ENCODE measurements at places on chromosomes 4 and X.

GRCh38 chr4:54256491-54257486 is 27.7 kb downstream of the PDGFRA start:
- DNase-seq: no peak

GRCh38 chr4:152100379-152101201 is 339.8 kb upstream of the GATB start:
- no peak for DNase-seq

DNA sequence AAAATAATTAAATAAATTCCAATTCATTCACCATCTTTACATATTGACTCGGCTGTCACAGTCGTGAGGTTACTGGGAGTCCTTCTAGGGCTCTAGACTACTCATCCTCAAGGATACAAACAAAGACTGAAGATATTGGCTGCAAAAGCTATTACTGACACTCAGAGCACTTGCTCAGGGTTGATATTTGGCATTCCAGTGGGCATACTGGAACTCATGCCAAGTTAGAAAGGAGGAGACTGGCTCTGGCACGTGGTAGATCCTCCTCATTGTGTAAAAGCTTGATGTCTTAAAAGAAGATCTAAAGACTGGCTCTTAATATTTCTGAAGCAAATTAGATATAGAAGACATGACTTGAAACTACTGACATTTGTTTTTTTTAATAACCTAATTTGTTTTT is 172.7 kb downstream of the GPM6A start:
- no peak for DNase-seq

DNA sequence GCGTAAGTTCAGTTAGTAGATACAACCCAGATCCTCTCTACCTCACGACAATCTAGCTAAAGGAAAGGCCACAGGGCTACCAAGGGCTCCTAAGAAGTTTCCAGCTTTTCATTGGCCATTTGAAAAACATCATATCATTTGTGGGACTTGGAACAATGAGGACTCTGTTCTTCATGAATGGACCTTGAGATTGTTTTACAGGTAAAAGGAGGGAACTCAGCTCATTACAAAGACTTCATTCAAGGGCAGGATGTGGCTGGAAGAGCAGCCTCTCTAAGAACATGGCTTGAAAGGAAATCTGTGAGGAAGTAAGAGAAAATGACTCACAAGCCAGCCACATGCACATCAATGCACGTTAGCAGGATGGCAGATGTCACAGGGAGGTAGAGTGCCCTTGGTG is 105.9 kb upstream of the SLC7A11 start:
- no peak for DNase-seq

DNA sequence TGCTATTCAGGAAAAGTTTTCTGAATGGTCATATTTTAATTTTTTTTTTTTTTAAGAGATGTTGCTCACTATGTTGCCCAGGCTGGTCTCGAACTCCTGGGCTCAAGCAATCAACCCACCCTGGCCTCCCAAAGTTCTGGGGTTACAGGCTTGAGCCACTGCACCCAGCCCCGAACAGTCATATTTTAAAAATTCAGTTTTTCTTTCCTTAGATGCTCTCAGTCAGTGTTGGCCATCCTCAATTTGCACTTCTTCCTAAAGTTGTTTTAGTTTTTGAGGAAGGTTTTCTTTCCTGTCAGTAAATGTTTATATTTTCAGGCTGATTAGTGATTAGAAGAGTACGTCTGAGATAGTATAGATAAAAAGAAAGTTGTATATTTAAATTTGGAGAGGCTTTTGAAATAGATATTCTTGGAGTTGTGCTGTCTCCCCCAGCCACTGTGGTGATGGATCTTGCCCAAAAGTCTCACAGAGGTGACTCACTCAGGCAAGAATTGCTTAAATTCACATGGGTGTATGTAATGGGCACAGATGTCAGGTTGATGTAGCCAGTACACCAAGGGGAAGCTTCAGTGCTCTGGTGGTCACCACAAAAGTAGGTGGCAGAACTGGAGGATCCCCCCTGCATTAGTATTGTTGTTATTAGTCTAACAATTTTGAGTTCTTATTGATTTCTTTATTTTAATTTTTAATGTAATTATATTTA is 72.2 kb upstream of the ELOVL6 start:
- no peak for DNase-seq

DNA sequence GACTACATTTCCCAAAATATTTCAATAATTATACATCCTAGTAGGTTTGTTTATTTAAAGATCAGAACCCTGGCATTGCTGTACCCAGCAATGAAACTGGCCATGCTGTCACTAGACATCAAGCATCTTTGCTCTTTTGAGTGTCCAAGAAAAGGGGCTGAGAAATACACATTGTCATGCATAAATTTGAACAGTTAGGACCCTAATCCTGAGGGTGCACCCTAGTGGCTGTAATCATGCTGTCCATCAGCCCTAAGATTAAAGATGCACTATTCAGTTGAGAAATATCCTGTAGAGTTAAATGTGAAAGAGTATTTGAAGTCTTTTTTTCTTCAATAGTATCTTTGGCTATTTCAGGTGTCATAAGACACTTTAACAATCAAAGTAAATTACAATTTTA is 108.8 kb downstream of the NFKB1 start:
- no peak for DNase-seq

DNA sequence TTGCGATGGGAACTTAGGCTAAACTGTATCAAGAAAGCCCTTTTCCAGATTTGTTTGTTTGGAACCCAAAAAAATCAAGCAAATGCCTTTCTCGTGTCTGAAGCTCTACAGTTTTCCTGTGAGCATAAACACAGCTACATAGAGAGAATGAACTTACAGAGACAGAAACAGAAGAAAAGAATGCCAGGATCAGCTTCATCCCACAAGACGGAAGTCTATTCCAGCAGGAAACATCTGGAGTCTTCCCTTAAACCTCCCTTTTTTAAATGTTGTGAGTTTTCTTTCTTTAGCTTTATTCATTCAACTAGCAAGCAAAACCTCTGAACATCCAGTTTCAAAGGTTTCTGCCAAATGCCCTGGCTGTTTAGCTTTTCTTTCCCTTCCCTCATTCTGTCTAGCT is 32.6 kb upstream of the ZFP42 start:
- no peak for DNase-seq

GRCh38 chr4:145487631-145488030 is 6.0 kb downstream of the SMAD1 start:
- no peak for DNase-seq

GRCh38 chrX:154412468-154412867 is 1.1 kb downstream of the TAFAZZIN start:
- DNase-seq: no peak

DNA sequence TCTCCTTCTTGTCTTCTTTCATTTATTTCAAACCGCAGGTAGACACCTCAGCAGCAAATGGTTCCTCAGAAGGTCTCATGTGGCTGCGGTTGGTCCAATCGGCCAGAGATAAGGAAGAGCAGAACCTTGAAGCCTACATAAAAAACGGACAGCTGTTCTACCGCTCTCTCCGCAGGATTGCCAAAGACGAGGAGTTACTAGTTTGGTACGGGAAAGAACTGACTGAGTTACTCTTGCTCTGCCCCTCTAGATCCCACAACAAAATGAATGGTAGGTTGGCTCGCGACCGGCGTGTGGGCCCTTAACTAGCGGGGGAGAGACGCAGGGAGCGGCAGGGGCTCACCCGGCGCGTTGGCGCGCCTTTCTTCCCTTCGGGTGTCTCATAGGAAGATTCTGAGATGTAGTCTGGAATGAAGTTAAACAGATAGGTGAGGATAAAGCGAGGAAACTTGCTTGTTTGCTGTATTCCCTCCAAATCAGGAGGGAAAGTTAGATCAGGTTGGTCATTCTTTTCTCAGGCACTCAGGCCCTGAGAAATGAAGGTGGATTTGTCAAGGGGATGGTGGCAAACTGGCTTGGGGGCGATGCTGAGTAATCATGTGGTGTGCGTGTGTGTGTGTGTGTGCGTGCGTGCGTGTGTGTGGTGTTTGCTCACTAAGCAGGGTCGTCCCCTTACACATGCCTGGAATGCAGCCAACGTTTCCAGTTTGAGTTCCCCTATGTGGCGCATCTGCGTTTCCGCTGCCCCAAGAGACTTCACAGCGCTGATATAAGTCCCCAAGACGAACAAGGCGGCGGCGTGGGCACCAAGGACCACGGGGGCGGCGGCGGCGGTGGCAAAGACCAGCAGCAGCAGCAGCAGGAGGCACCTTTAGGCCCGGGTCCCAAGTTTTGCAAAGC is 4.2 kb downstream of the PRDM8 start:
- peak; percentile 31 for DNase-seq

DNA sequence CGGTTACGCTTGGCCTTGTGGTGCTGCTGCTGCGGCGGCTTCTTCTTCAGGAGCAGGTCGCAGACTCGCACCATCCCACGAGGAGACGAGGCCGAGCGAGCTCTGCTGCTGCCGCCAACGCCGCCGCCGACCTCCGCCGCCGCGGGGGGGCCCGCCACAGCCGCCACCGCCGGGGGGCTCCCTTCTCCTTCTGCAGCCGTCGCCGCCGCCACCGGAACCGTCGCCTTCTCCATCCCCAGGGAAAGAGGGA is 237 bp downstream of the ANKRD17 start:
- no peak for DNase-seq

DNA sequence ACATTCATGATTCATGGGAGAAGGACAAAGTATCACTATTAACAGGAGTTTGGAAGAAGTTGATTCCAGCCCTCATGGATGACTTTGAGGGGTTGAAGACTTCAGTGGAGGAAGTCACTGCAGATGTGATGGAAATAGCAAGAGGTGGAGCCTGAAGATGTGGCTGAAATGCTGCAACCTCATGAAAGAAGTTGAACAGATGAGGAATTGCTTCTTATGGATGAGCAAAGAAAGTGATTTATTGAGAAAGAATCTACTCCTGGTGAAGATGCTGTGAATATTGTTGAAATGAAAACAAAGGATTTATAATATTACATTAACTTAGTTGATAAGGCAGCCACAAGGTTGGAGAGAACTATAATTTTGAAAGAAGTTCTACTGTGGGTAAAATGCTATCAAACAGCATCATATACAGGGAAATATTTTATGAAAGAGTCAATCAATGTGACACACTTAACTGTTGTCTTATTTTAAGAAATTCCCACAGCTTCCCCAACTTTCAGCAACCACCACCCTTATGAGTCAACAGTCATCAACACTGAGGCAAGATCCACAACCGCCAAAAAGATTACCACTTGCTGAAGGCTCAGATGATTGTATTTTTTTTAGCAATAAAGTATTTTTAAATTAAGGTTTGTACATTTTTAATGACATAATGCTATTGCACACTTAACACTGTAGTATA is 302.6 kb downstream of the CBLL2 start:
- no peak for DNase-seq

GRCh38 chr4:5809216-5809776 is 83.6 kb downstream of the CRMP1 start:
- DNase-seq: no peak

- DNase-seq: peak; percentile 66
These were observed 163.3 kb upstream of the PRDX4 start for GRCh38 chrX:23503835-23504539.

- no peak for DNase-seq
These were observed 1328.3 kb downstream of the C4orf33 start for GRCh38 chr4:130424211-130424610.

DNA sequence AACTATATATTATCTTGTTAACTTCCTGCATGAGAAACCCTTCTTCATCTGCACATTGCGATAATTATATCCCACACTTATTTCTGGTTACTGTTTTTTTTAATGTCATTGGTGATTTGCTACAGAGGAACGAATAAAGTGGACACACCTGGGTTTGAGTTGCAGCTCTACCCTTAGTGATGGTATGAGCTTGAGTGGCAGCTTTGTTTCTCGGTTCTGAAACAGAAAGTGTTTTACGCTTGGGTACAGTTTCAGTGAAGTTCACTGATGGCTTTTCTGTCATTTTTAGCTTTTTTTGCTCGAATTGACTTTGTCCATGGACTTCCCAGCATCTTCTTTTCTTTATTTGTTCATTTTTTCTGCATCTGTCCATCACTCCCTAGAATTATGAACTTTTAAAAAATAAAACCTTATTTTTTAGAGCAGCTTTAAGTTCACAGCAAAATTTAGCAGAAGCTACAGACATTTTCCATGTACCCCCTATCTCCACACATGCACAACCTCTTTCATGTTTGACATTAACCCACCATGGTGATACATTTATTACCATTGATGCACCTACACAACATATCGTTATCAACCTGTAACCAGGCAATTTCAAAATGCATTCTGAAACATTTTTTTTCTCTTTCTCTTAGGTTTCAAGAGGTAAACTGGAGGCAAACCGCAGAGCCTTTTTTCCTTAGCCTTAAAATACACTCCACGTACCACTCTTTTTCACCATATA is 1041.6 kb upstream of the PRKX start:
- no peak for DNase-seq

DNA sequence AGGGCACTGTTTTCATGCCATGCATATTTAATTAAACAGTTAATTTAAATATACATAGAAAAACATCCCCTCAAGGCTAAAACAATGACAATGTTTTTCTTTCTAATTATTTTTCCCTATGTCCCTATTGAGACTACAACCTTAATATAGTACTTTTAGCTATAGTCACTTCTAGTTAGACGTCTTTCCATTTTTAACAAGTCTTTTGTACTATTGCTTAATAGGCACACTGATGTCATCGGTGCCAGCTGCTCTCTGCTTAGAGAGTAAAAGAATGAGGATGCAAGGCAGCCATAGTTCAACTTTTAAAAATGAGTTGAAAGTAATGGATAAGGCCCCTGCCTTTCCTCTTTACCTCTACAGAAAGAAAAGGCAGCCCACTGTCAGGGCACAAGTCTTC is 191.1 kb downstream of the KCTD8 start:
- no peak for DNase-seq

DNA sequence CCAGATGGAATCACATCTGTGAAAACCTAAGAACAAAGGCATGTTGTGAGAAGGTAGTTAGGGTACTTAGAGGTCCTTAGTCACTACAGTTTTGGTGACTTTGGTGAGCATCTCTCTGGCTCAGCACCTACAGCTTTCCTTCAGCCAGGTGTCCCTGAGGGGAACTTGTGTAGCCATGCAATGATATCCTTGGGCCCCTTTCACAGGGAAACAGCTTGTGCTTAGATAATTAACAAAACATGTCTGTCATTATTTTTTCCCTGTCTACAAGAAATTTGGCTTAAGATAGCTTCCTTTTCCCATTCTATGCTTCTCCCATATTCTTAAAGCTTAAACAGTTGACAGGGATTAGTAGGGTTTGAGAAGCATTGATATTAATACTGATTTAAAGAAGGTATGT is 63.8 kb downstream of the SLC4A4 start:
- DNase-seq: no peak

DNA sequence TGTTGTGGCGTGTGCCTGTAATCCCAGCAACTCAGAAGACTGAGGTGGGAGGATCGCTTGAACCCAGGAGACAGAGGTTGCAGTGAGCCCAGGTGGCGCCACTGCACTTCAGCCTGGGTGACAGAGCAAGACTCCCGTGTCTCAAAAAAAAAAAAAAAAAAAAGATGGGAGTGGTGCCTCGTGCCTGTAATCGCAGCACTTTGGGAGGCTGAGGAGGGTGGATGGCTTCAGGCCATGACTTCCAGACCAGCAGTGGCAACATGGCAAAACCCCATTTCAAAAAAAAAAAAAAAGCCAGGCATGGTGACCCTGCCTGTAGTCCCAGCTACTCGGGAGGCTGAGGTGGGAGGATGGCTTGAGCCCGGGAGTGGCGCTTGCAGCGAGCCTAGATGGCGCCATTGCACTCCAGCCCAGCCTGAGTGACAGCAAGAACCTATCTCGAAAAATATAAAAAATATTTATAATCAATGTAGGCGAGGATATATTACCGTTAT is 27.0 kb downstream of the EIF2S3 start:
- peak; percentile 59 for DNase-seq

Measured in NCI-H1092 (cell line).